CD4-positive, alpha-beta T cell treated with Interleukin-17A for 4 hours (primary cell): ENCODE measurements at places on chromosomes 2 and 18.

DNA sequence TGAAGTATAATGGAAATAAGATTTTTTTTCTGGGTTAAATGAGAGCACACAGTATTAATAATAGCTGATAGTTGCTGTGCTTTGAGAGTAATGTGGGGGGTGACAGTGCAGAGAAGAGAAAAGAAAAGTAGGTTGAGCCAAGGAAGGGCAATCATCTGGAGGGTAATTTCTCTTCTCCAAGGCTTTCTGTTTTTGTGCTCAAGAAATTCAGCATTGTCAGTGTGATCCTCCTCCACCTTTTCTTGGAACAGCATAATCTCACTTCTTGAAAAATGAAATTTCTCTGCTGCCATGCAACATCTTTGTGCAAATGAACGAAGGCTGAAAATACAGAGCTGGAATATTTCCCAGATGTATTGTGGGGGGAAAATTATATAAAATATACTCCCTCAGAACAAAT is 673.1 kb downstream of the LRRTM4 start:
- DNase-seq, result no peak

DNA sequence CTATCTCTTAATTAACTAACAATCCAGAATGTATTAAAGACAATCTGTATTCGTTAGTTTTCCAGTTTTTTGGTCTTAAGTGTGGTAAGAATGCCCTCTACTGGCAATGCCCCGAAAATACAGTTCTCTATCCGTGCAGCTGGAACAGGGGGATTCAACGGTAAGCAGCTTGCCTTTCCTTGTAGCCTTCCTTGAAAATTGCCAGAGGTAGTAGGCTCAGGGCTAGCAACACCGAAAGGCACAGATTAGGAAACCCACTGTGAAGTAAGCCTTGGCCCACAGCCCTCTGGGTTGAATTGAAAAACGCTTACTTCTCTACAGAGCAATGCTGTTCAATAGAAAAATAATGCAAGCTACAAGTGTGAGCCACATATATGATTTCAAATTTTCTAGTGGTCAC is 17.1 kb upstream of the VPS4B start:
- peak; percentile 64 for DNase-seq

DNA sequence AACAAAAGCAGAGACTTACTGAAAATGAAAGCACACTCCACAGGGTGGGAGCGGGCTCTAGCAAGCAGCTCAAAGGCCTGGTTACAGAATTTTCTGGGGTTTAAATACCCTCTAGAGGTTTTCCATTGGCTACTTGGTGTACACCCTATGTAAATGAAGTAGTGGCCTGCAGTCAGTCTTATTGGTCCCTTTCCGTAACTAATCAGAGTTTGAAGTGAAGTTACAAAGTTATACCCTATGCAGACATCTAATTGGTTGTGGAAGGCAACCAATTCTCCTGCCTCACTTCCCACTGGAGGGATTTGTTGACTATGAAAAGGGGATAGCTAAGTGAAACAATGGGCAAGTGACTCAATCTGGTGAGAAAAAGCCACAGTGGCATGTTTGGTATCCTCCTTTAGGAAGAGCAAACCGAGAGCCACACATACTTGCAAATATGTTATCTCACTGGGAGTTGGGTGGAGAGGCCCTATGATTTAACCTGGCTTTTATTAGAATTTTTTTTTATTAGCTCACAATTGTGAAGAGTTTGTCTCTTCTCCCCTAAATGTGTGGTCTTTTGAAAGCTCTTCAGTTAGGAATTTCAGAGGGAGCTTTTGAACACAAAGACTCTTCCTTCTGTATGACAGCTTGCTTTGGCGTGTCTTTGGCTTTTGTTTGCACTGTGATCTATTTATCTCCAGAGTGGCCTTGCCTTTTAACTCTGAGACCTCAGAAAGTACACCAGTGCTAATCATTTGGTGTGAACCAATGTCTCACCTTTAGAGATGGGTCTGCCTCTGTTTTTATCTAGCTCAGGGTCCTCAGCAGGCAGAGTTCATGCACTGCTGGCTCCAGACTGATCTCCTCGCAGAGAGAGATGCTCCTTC is 69.6 kb downstream of the MAP4K4 start:
- no peak for DNase-seq

DNA sequence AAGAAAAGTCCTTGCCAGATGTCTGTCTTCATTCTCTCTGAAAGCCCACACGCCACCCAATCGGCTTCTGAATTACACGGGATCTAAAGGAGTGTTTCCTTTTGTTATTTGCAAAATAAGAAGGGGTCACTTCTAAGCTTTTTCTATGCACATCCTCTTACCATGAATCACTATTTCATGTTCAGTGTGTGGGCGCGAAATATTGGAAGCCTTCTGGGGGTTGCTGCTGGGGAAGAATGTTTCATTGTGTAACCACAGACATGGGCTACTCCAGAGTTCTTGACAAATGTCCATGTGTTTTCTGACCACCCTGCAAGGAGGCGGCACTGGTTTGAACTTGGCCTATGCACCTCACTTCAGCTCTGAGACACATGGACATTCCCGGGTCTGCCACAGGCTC is 133.6 kb upstream of the APCDD1 start:
- no peak for DNase-seq

DNA sequence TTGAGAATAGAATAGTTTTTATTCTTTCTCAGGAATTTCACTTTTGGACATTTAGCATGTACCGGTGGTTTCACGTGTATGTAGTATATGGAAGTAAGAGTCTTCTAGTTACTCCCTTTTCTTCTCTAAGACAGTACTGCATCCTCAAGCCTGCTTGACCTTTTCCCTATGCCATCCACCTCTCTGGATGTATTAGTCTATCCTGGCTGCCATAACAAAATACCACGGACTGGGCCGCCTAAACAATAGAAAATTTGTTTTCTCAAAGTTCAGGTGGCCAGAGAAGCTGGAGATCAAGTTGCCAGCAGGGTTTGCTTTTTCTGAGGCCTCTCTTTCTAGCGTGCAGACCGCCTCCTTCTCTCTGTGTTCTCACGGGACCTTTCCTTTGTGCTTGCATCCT is 1.3 kb upstream of the CMPK2 start:
- DNase-seq, result no peak

DNA sequence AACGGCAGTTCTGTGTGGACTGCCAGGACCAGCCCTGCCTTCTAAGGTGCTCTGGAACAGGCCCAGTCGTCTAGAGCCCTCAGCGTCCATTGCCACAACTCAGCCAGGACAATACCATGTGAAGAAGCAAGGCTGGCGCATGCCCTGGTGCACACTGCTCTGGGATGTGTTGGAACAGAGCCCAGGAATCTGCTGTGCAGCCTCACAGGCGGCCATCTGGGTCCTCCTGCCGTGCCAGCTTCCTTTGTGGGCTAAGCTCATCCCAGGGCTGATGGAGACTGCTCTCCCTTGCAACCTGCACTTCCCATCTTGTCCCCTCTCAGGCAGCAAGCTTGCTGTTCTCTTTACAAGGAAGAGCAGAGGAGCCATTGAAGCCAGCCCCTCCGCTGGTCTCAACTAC is 246.4 kb upstream of the PXDN start:
- no peak for DNase-seq

DNA sequence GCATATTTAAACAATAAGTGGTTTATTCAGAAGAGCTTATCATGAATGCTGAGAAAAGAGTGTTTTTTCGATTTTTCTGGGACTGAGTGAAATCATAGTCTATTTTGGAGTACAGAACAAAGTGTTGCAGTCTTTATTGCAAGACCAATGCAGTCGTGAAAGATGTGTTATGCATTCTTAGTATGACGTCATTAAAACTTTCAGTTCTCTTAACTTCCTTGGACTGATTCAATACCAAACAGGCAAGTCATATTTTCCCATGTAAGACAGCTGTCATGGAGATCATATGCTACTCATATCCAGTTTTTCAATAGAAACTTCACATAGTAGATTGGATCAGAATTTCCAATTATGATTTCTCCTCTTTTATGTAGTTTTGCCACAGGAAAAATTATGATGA is 92.6 kb downstream of the RIT2 start:
- no peak for DNase-seq
